Fibroblast of lung (primary cell): ENCODE measurements at places on chromosomes 4 and X.

GRCh38 chr4:1116838-1117237 lies 3.5 kb upstream of the RNF212 start:
- peak; percentile 21 for DNase-seq

GRCh38 chr4:112898357-112899141 lies 150.9 kb upstream of the ANK2 start:
- DNase-seq: peak; percentile 12

GRCh38 chr4:78629991-78630541 lies 78.5 kb downstream of the ANXA3 start:
- no peak for DNase-seq

- DNase-seq: peak; percentile 42
These were observed 61.4 kb downstream of the ANKRD17 start for GRCh38 chr4:73197220-73197619.

DNA sequence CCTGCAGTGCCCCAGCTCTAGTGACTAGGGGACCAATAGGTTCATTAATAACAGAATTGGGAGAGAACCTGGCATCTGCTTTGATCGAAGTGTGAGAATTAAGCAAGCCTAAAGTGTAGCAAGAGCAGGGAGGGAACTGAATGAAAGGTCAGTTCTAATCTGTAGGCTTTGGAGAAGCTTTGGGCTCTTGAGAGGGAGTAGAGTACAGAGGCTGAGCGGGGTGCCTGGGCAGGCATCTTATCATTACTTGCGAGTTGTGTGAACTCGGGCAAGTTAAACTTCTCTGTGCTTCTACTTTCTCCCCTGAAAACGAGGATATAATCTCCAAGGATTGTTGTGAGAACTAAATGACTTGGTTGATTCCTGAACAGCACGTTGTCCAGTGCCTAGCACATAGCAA lies 906 bp upstream of the PARM1 start:
- no peak for DNase-seq

DNA sequence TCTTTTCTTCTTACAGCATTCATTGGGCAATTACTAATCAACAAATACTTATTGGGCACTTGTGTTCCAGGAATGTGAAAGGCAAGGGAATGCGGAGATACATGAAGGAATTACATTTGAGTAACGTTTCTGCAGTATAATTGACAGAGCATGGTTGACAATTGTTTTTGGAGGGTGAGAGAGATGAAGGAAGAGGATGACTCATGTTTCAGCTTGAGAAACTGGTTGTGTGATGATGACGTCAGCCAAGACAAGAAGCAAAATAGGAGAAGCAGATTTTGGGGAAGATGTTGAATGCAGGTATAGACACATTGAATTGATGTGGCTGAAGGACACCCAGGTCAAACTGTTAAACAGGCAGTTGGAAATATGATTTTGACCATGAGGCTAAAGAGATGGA lies 8.0 kb upstream of the CPEB2 start:
- DNase-seq: peak; percentile 41

DNA sequence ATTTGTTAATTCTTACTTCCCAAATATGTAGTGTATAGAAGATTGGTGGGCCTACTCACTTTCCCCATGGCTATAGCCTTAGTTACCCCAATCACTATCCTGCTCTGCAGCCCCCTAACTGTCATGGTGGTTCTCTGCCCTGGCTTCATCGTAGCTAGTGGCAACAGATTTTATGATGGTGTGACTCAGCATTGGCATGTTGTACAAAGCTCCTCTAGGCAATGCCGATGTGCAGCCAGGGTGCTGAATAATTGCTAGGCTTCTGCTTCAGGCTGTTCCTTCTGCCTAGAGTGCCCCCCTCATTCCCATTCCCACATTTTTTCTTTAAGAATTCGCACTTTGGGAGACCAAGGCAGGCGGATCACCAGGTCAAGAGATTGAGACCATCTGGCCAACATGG lies 35.2 kb downstream of the AFF2 start:
- DNase-seq: peak; percentile 19

GRCh38 chr4:77652237-77652897 lies 46.7 kb downstream of the CXCL13 start:
- no peak for DNase-seq

DNA sequence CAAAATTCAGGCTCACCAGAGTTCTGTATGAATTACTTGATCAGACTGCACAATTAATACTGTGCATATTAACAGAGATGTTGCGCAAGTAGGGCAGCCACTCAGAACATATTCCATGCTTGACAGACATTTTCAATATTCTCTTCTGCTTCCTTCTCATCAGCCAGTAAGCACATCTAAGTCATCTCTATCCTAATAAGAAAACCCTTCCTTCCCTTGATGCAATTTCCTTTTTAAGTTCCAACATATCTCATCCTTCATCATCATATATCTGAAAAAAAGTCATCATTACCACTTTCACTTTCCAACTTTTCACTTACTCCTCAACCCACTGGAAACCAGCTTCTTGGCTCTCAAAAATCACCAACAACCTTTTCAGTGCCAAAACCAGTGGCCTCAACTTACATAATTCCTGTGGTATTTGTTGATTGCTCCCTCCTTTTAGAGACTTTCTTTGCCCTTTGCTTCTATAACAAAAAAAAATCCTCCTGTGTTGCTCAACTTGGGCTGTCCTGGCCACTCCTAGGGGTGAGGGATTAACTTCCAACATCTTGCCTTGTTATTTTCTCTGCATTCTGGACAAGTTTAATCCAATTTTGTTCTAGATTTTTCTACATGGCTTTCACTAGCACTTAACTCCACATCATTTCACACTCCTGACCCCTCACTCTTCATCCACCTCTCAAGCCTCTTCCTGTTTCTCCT lies 14.1 kb downstream of the MBNL3 start:
- DNase-seq: peak; percentile 33

GRCh38 chrX:95911062-95911461 lies 773.6 kb upstream of the DIAPH2 start:
- DNase-seq: no peak

GRCh38 chrX:105098201-105098600 lies 122.3 kb downstream of the TEX13A start:
- no peak for DNase-seq

DNA sequence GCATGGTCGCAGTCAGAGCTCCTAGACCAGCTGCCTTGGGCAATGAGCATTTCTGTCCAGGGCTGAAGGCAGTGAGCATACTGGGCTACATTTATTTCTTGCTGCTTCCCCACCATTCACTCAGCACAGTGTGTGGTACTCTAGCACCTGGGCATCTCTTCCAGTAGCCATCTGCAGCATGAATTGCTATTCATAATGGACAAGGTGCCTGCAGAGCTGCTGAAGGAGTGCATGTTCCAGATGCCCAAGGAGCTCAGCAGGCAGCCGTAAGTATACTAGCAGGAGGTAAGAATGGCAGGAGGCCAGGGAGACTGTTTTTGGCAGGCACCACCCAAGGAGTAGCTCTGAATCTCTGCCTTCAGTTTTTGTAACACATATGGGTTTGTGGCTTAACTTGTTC lies 110.4 kb upstream of the RXFP1 start:
- no peak for DNase-seq

DNA sequence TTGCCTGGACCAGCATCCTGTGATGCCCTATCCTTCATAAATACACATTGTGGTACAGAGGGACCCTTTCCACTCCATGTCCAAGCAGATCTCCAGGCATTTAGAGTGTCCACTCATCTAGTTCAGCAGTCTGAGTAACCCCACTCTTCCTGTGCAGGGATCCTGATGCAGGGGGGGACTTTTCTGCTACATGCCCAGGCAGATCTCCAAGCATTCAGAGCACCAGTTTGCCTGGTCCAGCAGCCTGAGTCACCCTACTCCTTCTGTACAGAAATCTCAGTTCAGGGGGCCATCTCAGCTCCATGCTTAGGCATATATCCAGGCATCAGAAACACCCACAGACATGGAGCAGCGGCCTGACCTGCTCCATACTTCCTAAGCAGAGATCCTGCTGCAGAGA lies 1089.8 kb downstream of the FAT4 start:
- DNase-seq: peak; percentile 31

- DNase-seq: peak; percentile 91
These were observed 25.6 kb downstream of the NR0B1 start for GRCh38 chrX:30283456-30284200.

- peak; percentile 72 for DNase-seq
These were observed 427.7 kb upstream of the MAGEB2 start for GRCh38 chrX:29787656-29788055.

GRCh38 chrX:68599256-68600152 lies 48.0 kb upstream of the STARD8 start:
- peak; percentile 6 for DNase-seq

DNA sequence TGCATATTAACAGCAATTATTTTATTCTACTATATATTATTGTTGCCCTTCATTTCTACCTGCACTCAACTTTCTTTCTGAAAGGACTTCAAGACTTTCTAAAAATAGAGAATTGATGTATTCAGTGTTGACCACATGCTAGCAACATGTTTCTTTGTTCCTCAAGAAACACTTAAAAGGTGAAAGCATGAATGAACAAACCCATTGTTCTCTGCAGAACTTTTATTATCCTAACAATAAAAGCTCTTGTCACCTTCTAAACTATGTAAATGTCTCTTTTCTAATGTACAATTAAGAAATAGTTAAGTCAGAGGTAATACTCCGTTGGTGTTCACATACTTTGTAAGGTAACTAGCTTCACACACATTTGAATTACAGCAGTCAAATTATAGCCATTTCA lies 638.7 kb downstream of the FSTL5 start:
- DNase-seq: no peak

DNA sequence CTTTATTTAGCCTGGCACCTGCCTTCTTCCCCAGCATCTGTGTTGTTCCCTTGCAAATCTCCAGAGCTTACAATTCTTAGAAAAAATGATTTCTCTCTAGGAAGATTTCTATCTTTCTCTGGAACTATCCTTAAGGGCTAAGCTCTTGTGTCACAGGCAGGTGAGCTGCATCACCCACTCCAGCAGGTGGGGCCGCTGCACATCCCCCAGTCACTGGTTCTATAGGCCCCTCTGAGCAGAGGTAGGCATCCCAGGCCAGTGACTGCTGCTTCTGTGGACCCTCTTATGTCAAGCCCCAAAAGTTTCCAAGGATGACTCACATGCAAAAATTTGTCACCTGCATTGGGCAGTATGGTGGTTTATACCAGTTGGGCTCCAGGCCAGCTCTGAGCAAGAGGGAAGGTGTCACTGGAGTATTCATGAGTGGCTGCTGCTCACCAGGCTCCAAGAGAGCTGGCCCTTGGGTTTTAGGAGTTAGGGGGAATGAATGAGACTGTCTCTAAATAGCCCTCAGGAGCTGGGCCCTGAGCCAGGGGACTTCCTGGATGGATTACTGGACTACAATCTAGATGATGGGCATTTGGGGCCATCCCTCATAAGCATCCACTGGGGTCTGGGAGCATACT lies 208.1 kb upstream of the EOLA2 start:
- DNase-seq: no peak

DNA sequence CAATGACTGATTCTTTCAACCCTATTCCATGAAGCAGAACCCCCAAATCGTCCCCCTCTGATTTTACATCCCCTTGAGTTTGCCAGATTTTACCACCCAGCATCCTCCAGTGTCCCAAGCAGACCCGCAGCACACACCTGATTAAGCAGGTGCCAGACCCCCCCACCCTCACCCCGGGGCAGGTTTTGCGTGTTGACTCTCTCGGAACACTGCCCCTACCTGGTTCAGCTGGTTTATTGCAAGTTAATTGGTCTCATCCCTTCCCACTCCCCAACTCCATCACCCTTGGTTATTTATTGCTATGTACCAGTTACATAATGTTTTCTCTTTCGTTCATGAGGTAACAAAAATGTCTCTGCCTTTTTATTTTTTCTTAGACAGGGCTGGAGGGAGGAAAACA lies 258.4 kb downstream of the BCOR start:
- DNase-seq: no peak

DNA sequence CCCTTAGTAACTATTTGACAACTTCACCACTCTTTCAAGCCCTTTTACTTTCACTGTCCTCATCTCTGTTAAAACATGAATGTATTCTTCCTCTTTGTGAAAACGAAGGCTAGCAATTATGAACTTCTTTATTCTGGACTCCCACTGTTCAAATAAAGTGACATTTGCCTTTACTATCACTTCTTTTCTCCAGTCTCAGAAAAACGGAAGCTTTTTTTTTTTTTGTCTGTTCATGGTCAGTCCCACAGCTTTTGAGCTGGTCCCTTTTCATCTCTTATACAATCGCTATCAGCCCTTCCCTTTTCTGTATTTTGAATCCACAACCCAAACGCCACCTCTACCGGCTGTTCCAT lies 327.7 kb downstream of the DKK2 start:
- no peak for DNase-seq

DNA sequence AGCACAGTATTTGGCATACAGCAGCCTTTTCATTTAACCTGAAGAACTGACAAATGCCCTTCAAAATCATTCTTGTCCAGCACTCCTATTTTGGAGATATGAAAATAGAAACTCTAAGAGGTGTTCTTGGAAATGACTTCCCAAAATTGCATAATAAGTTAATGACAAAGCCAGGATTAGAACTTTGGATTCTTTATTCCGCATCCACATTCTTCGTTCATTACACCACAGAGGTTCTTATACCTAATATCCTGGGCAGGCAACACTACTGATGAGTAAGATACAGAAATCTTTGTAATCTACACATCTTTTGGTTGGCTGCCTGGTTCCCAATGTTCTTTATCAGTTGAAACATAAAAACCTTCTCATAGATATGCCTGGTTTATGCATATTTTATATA lies 5.9 kb downstream of the COL25A1 start:
- DNase-seq: peak; percentile 82

DNA sequence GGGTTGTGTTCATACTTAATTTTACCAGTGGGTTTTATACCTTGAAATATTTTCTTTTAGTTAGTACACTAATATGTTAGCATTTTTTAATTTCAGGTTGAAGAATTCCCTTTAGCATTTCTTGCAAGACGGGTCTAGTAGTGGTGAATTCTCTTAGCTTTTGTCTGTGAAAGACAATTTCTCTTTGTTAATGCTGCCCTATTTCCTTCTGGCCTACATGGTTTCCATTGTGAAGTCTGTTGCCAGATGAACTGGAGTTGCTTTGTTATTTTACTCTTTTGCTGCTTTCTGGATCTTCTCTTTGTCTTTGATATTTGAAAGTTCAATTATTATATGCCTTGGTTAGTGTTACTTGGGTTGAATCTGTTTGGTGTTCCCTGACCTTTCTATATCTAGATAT lies 25.0 kb upstream of the MTHFD2L start:
- no peak for DNase-seq

DNA sequence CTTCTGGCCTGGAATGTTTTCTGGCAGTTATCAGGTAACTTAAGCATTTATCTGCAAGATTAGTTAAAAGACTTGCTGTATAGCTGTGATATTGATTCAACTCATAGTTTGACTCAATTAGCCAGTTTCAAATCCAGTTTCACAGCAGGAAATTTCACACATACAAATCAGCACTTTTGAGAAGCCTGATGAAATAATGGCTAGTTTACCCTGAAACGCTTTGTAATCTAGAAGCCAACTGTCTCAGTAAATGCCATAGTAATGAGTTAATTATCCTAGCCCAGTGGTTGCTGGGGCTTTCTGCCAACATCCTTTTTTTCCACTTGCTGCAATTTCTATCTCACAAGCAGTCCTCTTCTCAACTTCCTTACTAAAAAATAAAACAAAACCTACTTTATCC lies 53.1 kb downstream of the ARHGEF38 start:
- DNase-seq: peak; percentile 82

- peak; percentile 94 for DNase-seq
These were observed 167.5 kb upstream of the MAP3K15 start for GRCh38 chrX:19682712-19683331.
